ENCODE measurements at places on chromosomes 2 and 18.

GRCh38 chr2:127217470-127218325 lies 2.4 kb downstream of the CYP27C1 start:
- no peak for DNase-seq

- no peak for DNase-seq
Observed at GRCh38 chr2:159762075-159762474, 35.9 kb downstream of the CD302 start.

DNA sequence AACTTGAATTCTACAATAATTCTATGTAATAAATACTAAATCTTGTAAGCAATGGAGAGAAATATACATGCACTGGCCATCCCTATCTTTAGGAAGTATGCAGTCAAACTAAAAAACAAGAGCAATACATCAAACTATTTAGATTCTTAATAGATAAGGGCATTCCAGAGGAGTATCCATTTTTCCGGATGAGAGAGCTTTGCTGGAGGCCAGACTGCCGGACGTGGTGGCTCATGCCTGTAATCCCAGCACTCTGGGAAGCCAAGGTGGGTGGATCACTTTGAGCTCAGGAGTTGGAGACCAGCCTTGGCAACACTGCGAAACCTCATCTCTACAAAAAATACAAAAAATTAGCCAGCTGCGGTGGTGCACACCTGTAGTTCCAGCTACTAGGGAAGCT lies 60.8 kb downstream of the KIF5C start:
- no peak for DNase-seq

- DNase-seq = no peak
Observed at GRCh38 chr2:188369365-188369764, 77.7 kb downstream of the GULP1 start.

- DNase-seq = no peak
Observed at GRCh38 chr2:201886504-201886903, 80.2 kb downstream of the CDK15 start.

DNA sequence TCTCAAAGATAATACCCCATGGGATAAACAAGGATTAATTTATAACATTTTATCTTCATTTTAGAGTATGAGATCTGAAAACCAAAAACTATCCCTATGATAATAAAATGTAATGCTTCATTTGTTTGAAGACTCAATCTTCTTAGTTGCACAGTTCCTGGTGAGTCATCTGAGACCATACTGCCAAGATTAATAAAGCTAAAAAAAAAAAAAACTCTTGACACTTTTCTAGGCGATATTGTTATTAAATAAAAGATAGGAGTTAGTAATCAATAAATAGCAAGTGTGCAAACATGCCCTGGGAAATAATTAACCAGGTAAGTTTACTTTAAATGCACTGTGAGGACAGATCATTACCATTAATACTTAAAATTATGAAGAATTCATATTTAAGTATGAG lies 83.9 kb downstream of the RPE start:
- no peak for DNase-seq

DNA sequence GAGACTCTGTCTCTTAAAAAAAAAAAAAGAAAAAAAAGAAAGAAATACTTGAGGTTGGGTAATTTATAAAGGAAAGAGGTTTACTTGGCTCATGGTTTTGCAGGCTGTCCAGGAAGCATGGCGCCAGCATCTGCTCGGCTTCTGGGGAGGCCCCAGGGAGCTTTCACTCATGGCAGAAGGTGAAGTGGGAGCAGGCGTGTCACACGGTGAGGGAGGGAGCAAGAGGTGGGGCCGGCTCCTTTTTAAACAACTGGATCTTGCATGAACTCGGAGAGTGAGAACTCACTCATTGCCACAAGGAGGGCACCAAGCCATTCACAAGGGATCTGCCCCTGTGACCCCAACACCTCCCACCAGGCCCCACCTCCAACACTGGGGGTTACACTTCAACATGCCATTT lies 30.6 kb downstream of the CYP26B1 start:
- DNase-seq = no peak

DNA sequence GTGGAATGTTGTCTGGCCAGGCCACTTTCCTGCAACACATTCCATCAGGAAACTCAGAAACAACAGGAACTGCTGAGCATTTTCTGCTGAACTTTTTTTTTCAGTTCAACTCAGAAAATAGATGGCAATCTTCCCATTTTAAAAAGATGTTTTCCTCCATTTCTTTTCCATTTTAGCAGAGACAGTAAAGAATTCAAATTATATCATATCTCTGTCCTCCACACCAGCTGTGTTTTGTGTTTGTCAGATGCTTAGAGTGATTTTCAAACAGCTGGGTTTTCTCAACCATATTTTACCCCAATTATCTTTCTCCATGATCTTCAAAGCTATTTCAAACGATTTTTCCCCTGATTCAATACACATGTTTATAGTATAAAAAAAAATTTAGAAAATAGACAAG lies 713.4 kb downstream of the LRRTM4 start:
- DNase-seq = no peak

DNA sequence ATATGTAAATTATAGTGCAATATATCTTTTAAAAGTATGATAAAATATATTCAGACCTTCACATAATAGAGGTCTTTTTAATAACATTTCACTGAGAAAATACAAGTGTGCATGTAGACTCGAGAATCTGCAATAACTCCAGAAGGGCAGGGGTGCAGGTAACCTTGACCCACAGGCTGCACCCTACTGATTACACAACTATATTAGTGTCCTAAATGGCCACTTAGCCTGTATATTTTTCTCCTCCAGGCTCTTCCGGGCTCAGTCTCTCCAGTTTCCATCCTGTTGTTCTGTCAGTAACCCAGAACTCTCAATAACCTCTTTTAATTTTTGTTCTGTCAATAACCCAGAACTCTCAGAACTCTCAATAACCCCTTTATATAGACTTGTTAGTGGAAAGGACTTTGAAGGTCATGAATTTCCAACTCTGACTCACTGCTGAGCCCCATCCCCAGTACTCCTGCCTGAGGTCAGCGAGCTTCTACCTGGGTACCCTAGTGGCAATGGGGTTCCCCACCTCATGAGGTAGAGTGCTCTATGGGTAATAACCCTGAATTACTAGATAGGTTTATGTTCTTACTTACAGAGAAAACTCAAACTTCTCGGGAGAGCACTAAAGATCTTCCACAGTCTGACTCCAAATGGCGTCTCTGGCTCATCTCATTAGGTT lies 8.4 kb upstream of the TTR start:
- DNase-seq = no peak

DNA sequence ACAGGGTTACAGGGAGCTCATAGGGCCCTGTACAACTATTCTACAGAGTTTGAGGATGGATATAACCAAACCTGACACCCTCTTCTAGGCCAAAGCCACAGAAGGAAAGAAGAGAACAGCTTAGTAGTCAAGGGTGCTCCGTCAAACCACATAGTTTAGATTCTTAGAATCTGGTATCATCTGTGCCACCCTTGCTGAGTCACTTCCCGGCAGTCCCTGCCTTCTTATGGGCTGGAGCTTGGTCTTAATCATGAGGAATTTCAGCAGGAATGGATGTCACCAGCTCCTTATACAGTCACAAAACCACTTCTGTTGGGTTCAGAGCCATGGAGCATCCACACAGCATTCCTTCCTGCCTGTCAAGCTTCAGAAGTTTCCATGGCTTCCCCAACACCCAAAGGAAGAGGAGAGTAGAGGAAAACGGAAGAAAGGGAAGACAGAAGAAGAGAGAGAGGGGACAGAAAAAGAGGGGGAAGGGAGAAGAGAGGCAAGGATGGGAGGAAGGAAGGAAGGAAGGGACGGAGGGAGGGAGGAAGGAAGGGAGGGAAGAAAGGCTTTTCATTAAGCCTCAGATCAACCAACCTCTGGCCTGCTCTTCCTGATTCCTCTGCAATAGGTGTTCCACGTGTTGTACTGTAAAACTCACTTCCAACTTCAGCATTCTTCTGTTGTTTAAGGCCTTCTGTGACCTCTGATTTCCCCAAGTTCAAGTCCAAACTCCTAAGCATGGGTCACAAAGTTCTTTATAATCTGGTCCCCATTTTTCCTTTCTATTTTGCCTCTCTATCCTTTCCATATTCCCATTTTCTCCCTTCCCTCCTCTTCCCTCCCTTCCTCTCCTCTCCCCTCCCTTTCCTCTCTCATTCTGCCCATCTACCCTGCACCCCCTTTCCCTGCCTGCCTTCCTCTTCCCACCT lies 246.1 kb upstream of the TNP1 start:
- DNase-seq = no peak

All from activated CD4-positive, alpha-beta T cell treated with anti-CD3 and anti-CD28 coated beads for 1 hour (primary cell).